Activated naive CD8-positive, alpha-beta T cell treated with anti-CD3 and anti-CD28 coated beads for 36 hours (primary cell): ENCODE measurements at places on chromosomes 11 and 22.

DNA sequence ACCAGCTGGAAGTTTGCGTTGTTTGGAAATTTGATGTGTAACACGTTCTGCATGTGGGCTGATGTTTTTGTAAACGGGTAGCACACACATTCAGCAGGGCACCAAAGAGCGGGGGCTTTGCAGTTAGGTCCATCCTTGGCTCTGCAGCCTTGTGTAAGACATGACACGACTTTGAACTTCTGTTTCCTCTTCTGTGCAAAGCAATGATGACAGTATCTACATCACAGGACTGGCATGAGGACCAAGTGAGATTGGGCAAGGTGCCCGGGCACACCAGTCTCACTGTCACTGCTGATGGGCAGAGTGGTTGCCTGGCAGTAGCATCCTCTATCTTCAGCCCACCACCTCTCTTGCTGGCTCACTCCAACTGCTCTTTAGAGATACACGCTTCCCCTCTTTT is 3.3 kb downstream of the TCN2 start:
- no peak for DNase-seq

DNA sequence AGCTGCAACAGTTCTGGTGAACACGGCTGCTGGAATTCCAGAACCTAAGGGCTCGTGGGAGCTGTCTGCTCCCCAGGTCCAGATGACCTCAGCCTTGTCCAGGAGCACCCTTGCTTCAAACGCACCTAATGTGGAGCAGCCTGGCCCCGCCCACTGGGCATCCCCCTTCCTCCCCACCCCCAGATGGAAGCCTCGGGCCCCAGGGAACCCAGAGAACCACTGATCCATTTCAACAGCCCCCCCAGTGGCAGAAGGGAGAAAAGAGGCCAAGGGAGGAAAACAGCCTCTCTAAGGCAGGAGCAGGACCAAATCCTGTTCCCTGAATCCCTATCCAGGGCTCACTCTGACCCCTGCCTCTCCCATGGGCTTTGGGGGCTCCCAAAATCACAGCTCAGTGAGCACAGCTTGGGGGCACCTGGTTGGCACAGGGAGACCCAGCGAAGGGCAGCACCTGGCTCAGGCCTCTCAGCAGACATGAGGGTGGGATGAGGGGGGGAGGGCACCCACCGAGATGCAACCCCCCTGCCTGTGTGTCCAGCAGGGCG is 1.2 kb downstream of the CYTH4 start:
- DNase-seq: peak; percentile 45

- DNase-seq: no peak
Measured at GRCh38 chr11:108854346-108854745, 189.5 kb downstream of the DDX10 start.

GRCh38 chr11:34865261-34865660 is 50.9 kb downstream of the APIP start:
- DNase-seq: no peak
